ENCODE measurements at places on chromosomes 2 and 18. TPM values are rescaled to one million over a fixed set of nuclear protein-coding genes. Genes with fewer than 3 reads are reported as not detected.

- no peak for DNase-seq
Observed at GRCh38 chr2:170596576-170596975, 118.6 kb upstream of the SP5 start.

- no peak for DNase-seq
Observed at GRCh38 chr18:45108754-45109153, 428.1 kb downstream of the SETBP1 start.

DNA sequence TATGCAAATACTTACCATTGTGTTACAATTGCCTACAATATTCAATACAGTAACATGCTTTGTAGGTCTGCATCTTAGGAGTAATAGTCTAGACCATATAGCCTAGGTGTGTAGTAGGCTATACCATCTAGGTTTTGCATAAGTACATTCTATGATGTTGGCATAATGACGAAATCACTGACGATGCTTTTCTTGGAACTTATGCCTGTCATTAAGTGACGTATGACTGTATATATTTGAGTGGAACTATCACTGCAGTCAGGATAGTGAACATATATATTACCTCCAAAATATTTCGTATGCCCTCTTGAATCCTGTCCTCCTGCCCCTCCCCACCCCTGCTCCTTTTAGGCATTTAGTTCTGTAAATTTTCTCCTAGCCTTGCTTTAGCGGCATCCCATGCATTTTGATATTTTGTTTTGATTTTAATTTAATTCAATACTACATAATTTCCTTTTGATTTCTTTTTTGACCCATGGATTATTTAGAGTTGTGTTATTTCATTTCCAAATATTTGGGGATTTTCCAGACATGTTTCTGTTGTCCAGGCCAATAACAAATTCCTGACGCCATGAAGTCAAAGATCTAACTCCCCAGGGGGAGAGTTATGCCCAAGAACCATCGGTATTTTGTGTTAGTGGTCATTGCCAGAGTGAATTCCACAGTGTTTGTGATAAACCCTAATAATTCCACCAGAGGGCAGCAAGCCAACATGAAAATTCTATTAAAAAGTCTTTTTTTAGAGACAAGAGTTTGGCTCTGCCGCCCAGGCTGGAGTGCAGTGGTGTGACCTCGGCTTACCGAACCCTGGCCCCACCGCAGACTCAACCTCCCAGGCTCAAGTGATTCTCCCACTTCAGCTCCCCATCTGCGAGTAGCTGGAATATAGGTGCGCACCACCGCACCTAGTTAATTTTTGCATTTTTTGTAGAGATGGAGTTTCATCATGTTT is 24.2 kb upstream of the CASP8 start:
- peak; percentile 76 for DNase-seq

- DNase-seq = no peak
Observed at GRCh38 chr2:38026846-38027245, 49.1 kb downstream of the CYP1B1 start.

- DNase-seq = no peak
Observed at GRCh38 chr2:174901075-174901474, 104.1 kb downstream of the CHN1 start.

NMUR1 gene
- total RNA-seq = 1.4 TPM

ALK gene
- 0.18 TPM for total RNA-seq

SERPINB12 gene
- not detected for total RNA-seq

RAB6C gene
- 0.13 TPM for total RNA-seq

DNA sequence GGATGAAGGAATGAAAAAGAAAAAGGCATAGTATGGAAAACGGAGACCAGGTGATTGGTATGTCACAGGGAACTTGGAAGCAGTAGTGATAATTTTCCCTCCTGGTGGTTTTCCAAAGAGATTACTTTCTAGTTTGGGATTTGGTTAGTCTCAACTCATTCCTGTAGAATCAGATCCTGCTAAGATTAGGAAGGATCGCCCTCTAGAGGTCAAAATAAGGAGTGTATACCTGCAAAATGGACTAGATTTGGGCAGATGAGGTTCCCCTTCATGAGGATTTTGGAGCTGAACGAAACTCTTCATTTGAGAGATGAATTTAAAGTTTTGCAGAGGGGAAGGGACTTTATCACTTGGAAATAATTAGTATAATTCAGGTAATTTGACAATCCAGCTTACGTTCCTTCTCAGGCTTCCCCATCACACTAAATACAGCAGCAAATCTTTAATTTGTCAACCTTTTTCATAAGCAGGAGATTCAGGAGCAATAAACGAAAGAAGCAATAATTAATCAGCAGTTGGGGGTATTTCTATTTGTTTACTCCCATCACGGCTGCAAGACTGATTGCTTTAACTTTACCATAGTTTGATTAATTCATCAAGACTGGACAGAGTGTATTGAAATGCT is 65.2 kb downstream of the CCDC195 start:
- no peak for DNase-seq

DNA sequence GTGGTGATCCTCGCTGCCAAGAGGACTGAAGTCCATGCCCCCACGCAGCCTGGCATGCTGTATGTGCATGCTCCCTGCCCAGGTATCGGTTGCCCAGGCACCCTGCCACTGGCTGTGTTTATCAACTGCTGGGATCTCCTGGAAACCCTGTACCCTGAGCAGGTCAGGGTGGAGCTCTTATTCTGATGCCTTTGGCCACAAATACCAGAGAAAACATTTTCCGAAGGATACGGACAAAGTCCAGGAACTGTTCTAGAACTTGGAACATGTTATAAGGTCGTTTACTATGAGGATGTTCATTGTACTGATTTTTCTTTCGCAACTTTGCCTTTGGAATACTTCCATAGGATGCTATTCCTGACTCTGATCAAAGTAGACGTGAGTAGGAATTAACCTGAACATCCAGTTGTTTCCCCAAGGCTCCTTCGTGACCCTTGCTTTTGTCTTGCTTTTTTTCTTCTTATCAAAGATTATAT is 55.2 kb downstream of the TMEM17 start:
- no peak for DNase-seq

- no peak for DNase-seq
Observed at GRCh38 chr2:124325667-124326440, 300.8 kb downstream of the CNTNAP5 start.

GRCh38 chr18:55265984-55266383 is 306.7 kb upstream of the CCDC68 start:
- no peak for DNase-seq

G6PC2 gene
- not detected for total RNA-seq

GRCh38 chr18:47677952-47678351 is 252.5 kb downstream of the SMAD2 start:
- no peak for DNase-seq
